ENCODE measurements at places on chromosomes 4 and X. TPM values are rescaled to one million over a fixed set of nuclear protein-coding genes. Genes with fewer than 3 reads are reported as not detected.

The MAGEA2B gene
- polyA plus RNA-seq = not detected

The FHIP1A gene
- 1.00 TPM for polyA plus RNA-seq

The IGBP1 gene
- 130 TPM for polyA plus RNA-seq

The MMAA gene
- 7.9 TPM for polyA plus RNA-seq

The C4orf50 gene
- polyA plus RNA-seq = under 0.01 TPM

The FAAH2 gene
- 4.0 TPM for polyA plus RNA-seq

The OPN1MW2 gene
- polyA plus RNA-seq = not detected

The KIAA0232 gene
- polyA plus RNA-seq = 5.1 TPM

The UBE2A gene
- 62.0 TPM for polyA plus RNA-seq

The CTPS2 gene
- polyA plus RNA-seq = 8.1 TPM

The DUX4 gene
- not detected for polyA plus RNA-seq

The MBNL3 gene
- 3.4 TPM for polyA plus RNA-seq

The CEP135 gene
- polyA plus RNA-seq = 1.1 TPM

The XK gene
- 2.2 TPM for polyA plus RNA-seq

The TMEM47 gene
- polyA plus RNA-seq = 9.9 TPM

The CSAG2 gene
- polyA plus RNA-seq = not detected

The GPR143 gene
- 2.3 TPM for polyA plus RNA-seq

The NFKB1 gene
- 10.4 TPM for polyA plus RNA-seq

The DYNLT3 gene
- 20.6 TPM for polyA plus RNA-seq

The FAM9C gene
- polyA plus RNA-seq = 0.31 TPM

The PAGE1 gene
- not detected for polyA plus RNA-seq

The LPAR4 gene
- polyA plus RNA-seq = not detected

The VAMP7 gene
- polyA plus RNA-seq = 28.3 TPM

The CT55 gene
- not detected for polyA plus RNA-seq

The CXCL10 gene
- polyA plus RNA-seq = 4.1 TPM

The CCSER1 gene
- 0.33 TPM for polyA plus RNA-seq

The PIGA gene
- 6.4 TPM for polyA plus RNA-seq

The HSFX4 gene
- polyA plus RNA-seq = not detected

The MND1 gene
- 3.1 TPM for polyA plus RNA-seq

The KLHL13 gene
- polyA plus RNA-seq = 4.0 TPM

The CLDN24 gene
- polyA plus RNA-seq = 0.25 TPM

The HSFX1 gene
- polyA plus RNA-seq = not detected

The AADAT gene
- 2.8 TPM for polyA plus RNA-seq

The IGFBP7 gene
- polyA plus RNA-seq = 199 TPM

The CACNA1F gene
- 0.15 TPM for polyA plus RNA-seq

The TBC1D9 gene
- polyA plus RNA-seq = 11.5 TPM

The XAGE2 gene
- polyA plus RNA-seq = not detected

The OPRPN gene
- not detected for polyA plus RNA-seq

The REELD1 gene
- polyA plus RNA-seq = not detected
